Stimulated activated CD4-positive, alpha-beta T cell treated with anti-CD3 and anti-CD28 coated beads, TNF-alpha, amount 100 ng/mL, for 1 hour (primary cell): ENCODE measurements at places on chromosomes 1 and 21.

GRCh38 chr1:233190987-233191386, 104.5 kb downstream of the PCNX2 start:
- DNase-seq, result no peak

- no peak for DNase-seq
These were observed 1.4 kb upstream of the TNFRSF1B start for GRCh38 chr1:12165342-12165741.

DNA sequence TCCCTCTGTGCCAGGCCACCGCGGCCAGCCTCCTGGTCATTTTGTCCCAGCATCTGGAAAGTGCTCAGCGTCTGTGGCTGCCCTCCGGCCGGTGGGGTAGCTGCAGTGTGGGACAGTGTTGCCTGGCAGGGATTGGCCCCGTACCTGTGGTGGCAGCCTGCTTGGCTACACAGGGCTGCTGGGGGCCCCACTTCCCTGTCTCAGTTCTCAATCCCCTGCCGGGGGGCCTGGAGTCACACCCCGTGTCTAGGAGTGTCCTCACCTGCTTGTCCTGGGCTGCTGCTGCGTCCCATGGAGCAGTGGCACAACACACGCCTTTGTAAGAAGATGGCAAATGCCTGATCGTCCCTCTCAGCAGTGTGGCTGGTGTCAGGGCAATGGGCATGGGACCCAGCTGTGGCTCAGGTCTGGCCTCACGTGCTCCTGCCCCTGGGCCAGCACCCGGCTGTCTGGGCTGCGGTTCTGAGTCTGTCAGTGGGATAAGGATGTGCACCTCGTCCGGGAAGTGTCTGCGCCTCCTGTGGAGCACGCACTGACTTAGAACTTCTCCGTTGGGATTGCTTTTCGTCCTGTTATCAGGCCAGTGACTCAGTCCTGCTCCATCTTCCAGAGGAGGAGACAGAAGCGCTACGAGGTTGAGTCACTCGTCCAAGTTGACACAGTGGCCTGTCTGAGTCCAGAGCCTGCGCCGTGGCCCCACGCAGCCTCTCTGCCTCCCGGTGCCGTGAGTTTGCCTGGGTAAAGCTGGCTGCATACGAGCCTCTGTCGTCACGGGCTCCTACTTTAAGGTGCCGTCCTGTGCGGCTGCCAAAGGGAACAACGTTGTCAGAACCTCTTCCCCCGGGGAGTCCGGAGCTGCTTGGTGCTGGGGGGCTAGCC, 41.0 kb downstream of the CRYAA start:
- no peak for DNase-seq

DNA sequence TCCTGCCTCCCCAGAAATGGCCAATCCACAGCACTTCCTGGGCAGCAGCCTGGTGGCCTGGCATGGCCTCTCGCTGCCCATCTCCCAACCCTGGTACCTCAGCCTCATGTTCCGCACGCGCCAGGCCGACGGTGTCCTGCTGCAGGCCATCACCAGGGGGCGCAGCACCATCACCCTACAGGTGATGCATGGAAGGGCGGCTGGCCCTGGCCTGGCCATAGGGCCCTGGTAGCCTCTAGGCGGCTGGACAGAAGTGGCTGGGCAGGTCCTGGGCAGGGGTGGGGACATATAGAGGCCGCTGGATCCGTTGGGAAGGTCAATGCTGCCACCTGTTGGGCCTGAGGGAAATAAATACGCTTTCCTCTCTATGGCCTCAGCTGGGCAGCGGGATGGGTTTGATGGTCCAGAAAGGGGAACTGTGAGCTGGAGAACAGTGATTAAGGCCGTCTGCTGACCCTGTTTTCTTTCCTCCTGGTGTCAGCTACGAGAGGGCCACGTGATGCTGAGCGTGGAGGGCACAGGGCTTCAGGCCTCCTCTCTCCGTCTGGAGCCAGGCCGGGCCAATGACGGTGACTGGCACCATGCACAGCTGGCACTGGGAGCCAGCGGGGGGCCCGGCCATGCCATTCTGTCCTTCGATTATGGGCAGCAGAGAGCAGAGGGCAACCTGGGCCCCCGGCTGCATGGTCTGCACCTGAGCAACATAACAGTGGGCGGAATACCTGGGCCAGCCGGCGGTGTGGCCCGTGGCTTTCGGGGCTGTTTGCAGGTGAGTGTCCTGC, 14.4 kb downstream of the CELSR2 start:
- peak; percentile 77 for DNase-seq

- DNase-seq, result no peak
These were observed 92.3 kb downstream of the ST6GALNAC5 start for GRCh38 chr1:76959556-76959955.

DNA sequence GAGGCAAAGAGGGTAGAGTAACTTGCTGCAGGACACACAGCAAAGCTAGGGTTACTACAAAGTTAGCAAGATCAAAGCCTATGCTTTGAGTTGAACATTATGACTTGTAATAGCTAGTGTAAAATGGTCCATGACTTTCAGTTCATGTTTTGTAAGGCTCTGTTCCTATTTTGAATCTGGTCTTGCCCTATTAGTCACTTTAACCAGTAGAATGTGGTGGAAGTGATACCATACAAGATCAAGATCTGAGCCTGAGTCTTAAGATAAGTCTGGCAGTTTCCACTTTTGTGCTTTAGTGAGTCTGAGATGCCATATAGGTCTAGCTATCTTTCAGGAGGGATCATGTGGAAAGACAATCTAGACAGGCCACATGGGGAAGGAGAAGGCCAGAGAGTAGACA, 282.1 kb upstream of the BRINP3 start:
- DNase-seq, result no peak
